ENCODE measurements at places on chromosomes 5 and 9. TPM values are rescaled to one million over a fixed set of nuclear protein-coding genes. Genes with fewer than 3 reads are reported as not detected.

GRCh38 chr9:121599872-121600585, 51.4 kb upstream of the DAB2IP start:
- peak; percentile 23 for DNase-seq

- DNase-seq = peak; percentile 60
Measured at GRCh38 chr9:19471737-19472648, 63.2 kb downstream of the ACER2 start.

DNA sequence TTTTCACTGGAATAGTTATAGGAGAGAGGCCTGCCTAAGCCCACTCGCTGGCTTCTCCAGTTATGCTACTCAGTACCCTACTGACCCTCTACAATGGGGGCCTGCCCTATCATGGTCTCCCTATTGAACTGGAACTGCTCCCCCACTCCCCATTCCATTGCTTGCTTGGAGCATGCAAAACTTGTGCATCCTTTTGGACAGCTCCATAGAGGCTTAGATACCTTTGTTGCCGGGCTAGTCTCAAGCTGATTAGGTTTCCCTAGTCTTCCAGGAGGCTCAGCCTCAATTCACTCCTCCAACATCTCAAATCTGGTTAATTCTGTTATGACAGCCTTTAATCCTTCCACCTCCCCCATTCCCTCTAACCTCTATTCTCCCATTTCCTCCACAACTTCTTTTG, 39.9 kb downstream of the KIF24 start:
- no peak for DNase-seq

DNA sequence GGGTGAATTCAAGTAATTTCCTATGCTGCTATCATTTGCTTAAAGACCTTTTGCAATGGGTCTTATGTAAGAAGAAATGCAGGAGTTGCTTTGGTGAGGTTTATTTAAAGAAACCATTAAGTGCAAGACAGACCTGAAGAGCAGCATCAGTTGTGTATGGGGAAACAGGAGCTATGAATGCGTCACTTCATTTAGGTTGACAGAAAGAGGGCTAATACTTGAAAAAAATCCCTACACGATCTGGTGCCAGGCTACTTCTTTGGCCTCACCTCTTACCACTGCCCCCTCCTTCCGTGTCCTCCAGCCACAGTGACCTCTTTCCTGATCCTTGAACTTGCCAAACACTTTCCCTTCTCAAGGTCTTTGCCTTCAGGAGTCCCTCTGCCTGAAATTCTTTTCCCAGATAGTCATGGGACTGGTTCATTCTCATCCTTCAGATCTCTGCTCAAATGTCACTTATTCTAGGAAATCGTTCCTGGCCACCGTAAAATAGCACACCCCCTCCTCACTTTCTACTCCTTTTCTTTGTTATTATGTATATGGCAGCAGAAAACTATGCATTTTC, 1.4 kb upstream of the JAK2 start:
- no peak for DNase-seq

DNA sequence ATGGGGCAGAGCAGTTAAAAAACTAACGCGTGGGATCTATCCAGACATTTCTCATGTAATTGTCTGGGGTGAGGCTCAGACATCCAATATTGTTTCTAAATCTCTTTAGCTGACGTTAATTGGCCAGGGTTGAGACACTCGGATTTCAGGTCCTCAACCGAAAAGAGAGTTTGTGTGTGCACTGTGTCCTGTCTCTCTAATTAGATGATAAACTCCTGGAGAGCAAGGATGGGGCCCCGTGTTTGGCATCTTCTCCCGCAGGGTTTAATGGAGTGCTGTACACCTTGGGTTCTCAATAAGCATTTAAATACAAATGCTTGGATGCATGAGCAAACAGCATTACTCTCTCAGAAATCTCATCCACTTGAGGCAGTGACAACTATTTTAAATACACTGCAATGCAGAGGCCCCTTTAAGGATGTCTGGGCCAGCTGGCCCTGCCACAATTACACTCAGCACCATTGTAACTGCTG, 139.6 kb downstream of the MTX3 start:
- DNase-seq = peak; percentile 13

GRCh38 chr5:176878906-176879662, 20.1 kb downstream of the HK3 start:
- no peak for DNase-seq

DNA sequence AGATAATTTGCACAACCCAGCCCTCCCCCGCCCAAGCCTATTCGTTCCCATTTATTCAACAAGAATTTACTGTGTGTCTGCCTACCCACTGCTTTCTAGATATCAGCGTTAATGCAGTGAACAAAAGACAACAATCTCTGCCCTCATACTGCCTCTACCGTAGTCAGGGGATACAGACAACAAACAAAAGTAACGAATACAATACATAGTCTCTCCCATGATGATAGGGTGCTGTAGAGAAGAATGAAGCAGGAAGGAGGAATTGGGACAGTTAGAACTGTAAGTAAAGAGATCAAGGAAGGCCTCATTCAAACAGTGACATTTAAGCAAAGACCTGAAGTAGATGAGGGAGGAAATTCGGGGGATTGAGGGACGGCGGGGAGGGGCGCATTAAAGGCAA, 1.7 kb downstream of the GFM2 start:
- DNase-seq = no peak

GRCh38 chr5:74679966-74680365, 5.1 kb upstream of the HEXB start:
- no peak for DNase-seq

GRCh38 chr5:1104327-1105006, 7.4 kb downstream of the SLC12A7 start:
- no peak for DNase-seq

- no peak for DNase-seq
Measured at GRCh38 chr5:169960659-169961058, 19.6 kb downstream of the INSYN2B start.

- no peak for DNase-seq
Measured at GRCh38 chr5:5800801-5801761, 378.6 kb downstream of the ICE1 start.

- no peak for DNase-seq
Measured at GRCh38 chr5:134120386-134121138, 6.1 kb downstream of the TCF7 start.

- no peak for DNase-seq
Measured at GRCh38 chr5:116482394-116482793, 92.2 kb downstream of the SEMA6A start.

GRCh38 chr5:74185599-74185998, 454.9 kb downstream of the ENC1 start:
- no peak for DNase-seq

- DNase-seq = peak; percentile 27
Measured at GRCh38 chr5:154829181-154829588, 21.2 kb downstream of the FAXDC2 start.

DNA sequence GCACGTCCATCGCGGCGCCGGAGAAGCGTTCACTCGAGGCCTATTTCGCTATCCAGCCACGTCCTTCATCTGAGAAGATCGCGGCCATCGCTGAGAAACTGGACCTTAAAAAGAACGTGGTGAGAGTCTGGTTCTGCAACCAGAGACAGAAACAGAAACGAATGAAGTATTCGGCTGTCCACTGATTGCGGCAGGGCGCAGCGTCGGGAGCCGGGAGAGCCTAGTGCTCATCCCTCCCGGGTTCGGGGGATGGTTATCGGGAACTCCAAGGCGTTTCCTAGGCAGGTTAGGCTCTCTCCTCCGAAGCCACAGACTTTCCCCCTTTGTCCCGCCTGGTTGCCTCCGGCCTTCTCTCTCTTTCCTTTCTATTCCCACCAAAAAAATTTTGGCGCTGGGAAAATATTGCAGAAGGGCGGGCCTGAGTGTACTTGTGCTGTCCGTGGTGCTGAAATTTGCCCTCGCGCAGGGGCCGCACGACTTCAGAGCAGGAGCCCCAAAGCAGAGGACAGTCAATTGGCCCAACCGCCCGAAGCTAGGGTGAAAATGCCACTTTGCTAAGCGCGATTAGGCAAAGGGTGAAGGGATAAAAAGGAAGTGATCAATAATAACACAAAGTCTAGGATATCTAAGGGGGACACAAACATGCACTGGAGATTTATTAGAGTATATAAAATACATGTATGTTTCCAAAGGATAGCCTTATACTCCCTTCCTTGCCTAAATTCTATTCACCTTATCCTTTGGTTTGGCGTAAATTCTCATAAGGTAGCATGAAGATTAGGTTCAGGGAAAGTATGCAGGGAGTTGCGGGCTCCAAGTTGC, 1.8 kb downstream of the POU4F3 start:
- peak; percentile 75 for DNase-seq

GRCh38 chr9:112006361-112007020, 109.9 kb downstream of the UGCG start:
- DNase-seq = no peak

GRCh38 chr5:12322042-12322441, 417.8 kb upstream of the CTNND2 start:
- no peak for DNase-seq

DNA sequence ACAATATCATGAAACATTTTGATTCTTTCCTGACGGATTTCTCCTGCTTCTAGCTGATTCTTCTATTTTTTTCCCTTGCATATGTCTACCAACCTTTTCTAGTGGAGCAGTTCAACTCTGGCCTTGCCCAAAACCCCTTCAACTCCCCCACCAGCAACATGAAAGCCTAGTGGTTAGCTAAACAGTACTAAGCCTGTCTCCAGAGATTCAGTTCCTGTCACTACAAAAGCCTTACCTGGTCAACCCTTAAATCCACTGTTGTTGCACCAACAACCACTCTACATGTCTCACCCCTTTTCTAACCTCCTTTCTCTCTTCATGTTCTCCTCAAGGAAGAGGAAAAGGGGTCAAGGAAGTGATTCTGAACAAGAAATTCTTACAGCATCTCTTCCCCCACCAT, 74.8 kb upstream of the PIK3R1 start:
- no peak for DNase-seq

- no peak for DNase-seq
Measured at GRCh38 chr5:124663101-124663506, 83.3 kb downstream of the ZNF608 start.

- no peak for DNase-seq
Measured at GRCh38 chr5:43209060-43209459, 17.0 kb downstream of the NIM1K start.

GRCh38 chr9:85430659-85431338, 311.0 kb downstream of the AGTPBP1 start:
- no peak for DNase-seq

- DNase-seq = no peak
Measured at GRCh38 chr5:116806836-116807235, 232.2 kb upstream of the SEMA6A start.

GRCh38 chr9:8251566-8251965, 452.0 kb upstream of the DMAC1 start:
- no peak for DNase-seq

- DNase-seq = peak; percentile 26
Measured at GRCh38 chr5:176180781-176181180, 57.4 kb upstream of the SIMC1 start.

DNA sequence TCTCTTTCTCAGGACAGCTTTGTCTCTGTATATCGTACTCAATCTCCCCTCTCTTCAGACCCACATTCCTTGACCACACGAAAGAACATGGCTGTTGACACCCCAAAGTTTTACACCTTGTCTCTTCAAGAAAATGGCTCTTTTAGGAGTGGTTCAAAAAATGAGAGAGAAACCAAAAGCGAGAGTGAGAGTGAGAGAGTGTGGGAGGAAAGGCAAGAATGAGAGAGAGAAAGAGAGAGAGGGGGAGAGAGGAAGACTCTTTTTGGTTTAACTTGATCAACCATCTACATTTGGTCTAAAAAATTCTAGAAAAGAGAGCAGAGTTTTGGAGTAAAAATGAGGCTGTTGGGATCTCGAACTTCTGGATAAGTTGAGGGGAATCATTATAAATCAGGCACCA, 581.8 kb upstream of the WWC1 start:
- DNase-seq = no peak

- DNase-seq = no peak
Measured at GRCh38 chr5:151775025-151775606, 3.4 kb downstream of the G3BP1 start.

DNA sequence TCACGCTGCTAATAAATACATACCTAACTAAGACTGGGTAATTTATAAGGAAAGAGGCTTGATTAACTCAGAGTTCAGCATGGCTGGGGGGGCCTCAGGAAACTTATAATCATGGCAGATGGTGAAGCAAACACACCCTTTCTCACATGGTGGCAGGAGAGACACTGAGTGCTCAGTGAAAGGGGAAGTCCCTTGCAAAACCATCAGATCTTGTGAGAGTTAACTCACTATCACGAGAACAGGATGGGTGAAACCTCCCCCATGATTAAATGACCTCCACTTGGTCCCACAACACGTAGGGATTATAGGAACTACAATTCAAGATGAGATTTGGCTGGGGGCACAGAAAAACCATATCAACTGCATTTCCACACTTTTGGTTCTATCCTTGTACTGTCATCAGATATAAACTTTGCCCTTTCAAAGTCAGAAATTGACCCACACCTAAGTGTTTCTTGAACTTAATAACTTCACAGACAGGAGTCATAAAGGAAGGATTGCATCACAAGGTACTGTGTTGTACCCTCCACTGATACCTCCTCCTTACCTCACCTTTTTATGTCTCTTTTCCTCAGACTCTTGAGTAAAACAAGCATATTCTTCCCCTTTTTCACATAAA, 319.1 kb upstream of the PIK3R1 start:
- no peak for DNase-seq

- no peak for DNase-seq
Measured at GRCh38 chr9:27129221-27129620, 20.2 kb downstream of the TEK start.

- DNase-seq = no peak
Measured at GRCh38 chr5:156019130-156019529, 307.8 kb upstream of the SGCD start.

DNA sequence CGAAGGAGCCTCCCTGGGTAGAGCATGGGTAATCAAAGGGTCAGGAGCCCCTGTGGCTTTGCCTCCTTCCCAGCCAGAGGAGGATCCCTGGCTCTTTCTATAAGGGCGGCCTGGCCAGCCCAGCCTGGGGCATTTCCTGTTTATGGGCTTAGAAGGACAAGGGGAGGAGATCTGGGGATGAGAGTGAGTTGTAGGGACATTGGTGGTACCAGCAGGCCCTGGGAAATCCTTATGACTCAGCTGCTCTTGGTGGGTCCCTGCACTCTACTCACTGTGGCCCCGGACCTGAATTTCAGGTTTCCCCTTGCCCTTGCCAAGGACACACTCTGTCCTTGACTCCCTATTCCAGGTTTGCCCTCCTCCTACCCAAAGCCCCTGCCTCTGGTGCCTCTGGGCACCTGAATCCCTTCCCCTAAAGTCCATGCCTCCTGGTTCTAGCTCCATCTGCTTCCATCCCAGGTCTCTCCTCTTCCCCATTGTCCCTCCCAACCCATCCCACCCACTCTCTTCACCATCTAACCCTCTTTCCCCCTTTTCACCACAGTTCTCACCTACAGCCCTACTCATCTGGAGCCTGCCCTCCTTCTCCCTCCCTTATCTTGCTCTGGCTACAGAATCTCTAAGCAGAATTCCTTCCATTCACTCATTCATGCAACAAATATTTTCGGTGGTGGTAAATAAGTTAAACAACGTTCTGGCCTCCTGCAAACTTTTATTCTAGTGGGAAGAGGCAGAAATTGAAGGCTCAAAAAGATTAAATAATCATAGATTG, 34.9 kb downstream of the PCDH1 start:
- peak; percentile 56 for DNase-seq

CCDC183 gene
- 1.3 TPM for total RNA-seq

COL23A1 gene
- total RNA-seq = 107 TPM

KIF20A gene
- 2.6 TPM for total RNA-seq

ZNF782 gene
- total RNA-seq = 16.7 TPM

SV2C gene
- not detected for total RNA-seq

IL13 gene
- total RNA-seq = not detected

ALDOB gene
- not detected for total RNA-seq

LCN9 gene
- not detected for total RNA-seq

CRB2 gene
- not detected for total RNA-seq

LCNL1 gene
- 0.54 TPM for total RNA-seq

TLX3 gene
- total RNA-seq = not detected

SCGB3A1 gene
- total RNA-seq = 8.1 TPM

All from thyroid gland (tissue), 4 donors.